ENCODE measurements at places on chromosomes 7 and 10.

DNA sequence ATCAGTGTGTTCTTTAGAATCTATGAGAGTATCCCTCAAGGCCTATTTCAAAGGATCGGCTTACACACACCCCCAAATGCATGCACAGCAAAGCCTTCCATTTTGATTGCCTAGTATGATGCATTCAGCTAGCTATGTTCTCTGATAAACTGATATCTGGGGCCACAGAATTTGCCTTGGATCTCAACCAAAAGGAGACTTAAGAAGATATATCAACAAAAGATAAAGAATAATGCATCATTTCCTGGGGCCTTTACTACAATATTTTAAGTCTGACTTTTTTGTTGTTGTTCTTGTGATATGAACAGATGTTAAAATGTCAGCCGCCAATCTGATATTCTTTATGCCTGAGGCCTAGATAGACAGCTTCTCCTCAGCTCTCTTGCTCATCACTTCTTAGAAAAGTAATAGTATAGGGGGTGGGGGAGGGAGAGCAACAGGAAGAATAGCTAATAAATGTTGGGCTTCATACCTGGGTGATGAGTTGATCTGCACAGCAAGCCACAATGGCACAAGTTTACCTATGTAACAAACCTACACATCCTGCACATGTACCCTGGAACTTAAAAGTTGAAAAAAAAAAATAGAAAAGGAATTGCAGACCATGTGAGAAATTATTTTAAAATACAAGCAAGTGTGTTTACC lies 792.9 kb upstream of the GHITM start:
- no peaks in the 10 kb centered on the region for H3K36me3 ChIP-seq
- H3K4me3 ChIP-seq = no peak overlapping the region
- H3K27ac ChIP-seq = no peak overlapping the region
- no peak for DNase-seq
- no peaks in the 10 kb centered on the region for H3K27me3 ChIP-seq
- H3K4me1 ChIP-seq = no peaks in the 10 kb centered on the region

- H3K27me3 ChIP-seq = no peaks in the 10 kb centered on the region
- H3K4me3 ChIP-seq = no peak overlapping the region
- H3K4me1 ChIP-seq = no peaks in the 10 kb centered on the region
- H3K36me3 ChIP-seq = no peaks in the 10 kb centered on the region
Measured at GRCh38 chr7:124276005-124276622, 243.2 kb upstream of the TMEM229A start.

DNA sequence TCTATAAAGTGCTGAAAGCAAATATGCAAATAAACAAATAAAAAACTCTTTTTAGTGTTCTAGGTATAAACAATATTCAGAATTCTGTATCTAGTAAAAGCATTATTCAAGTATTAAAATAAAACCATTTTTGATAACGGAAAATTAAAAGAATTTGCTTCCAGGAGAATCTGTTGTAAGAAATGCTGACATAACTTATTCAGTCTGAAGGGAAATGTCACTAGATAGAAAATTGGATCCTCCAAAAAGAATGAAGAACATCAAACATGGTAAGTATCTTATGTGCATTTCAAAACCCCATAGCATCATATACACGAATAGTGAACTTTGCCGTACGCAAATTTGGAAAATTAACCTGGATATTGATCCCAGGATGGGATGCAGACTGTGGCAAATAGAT lies 506.7 kb downstream of the GLRX3 start:
- no peak overlapping the region for H3K27ac ChIP-seq
- peaks cover 5% of the 10 kb centered on the region for H3K27me3 ChIP-seq

- H3K36me3 ChIP-seq = no peaks in the 10 kb centered on the region
- H3K27ac ChIP-seq = no peak overlapping the region
- H3K4me3 ChIP-seq = no peak overlapping the region
- no peaks in the 10 kb centered on the region for H3K27me3 ChIP-seq
- no peaks in the 10 kb centered on the region for H3K4me1 ChIP-seq
- DNase-seq = no peak
Measured at GRCh38 chr10:36092116-36092515, 450.0 kb upstream of the FZD8 start.

GRCh38 chr10:121497513-121498470 lies 100.5 kb downstream of the FGFR2 start:
- peaks cover 2% of the 10 kb centered on the region for H3K27me3 ChIP-seq
- H3K4me3 ChIP-seq = no peak overlapping the region
- no peak overlapping the region for H3K27ac ChIP-seq
- no peak for DNase-seq
- H3K36me3 ChIP-seq = no peaks in the 10 kb centered on the region
- H3K4me1 ChIP-seq = no peaks in the 10 kb centered on the region

DNA sequence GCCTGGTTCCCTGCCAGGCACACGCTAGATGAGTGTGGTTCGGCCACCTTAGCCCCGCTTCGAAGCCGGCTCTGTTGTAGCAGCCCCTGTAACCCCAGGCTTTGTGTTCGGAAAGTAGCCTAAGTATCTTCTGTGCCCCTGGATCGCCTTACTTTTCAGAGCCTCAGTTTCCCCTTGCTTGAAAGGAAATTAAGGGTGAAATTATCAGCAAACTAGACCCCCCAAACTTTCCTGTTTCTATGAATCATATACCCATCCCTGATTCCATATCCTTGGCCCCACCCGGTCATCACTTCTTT lies 312 bp downstream of the PDCD11 start:
- H3K36me3 ChIP-seq = peaks cover 31% of the 10 kb centered on the region
- no peak for DNase-seq
- H3K4me3 ChIP-seq = peak overlapping the region; percentile 97
- H3K27me3 ChIP-seq = no peaks in the 10 kb centered on the region

DNA sequence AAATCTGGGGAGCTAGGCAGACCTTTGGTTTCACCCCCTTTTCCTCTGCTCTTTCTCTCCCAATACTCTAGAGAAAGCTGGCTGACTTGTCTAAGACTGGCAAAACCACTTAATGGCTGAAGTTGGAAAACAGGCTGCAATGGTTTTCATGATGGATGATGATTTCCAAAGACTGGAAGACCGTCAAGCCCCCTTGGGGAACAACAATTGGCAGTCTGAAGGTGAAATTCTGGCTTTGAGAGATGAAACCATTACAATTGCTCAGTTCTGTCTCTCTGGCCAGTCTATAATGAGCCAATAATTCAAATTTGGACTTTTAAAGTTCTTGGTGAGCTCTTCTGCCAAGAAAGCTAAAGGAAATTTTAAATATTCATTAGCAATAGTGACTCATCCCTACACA lies 680.5 kb downstream of the PARD3 start:
- peaks cover 19% of the 10 kb centered on the region for H3K27me3 ChIP-seq
- no peak overlapping the region for H3K4me3 ChIP-seq
- no peak overlapping the region for H3K27ac ChIP-seq
- no peaks in the 10 kb centered on the region for H3K4me1 ChIP-seq

DNA sequence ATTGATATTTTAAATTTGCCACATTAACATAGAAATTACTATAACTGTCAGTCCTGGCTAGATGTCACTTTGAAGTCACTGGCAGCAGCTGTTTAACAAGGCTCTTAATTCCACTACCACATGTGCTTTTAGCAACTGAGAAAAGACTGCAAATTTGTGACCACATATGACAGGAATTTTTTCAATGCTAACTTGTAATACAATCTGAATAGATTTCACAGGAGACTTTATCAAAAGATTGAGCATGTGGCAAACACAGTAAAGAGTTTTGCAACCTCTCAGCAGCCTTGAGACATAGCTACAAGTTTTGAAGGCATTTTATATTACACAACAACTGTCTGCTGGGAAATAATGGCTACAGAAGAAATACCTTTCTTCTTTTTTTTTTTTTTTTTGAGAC lies 73.0 kb downstream of the MICU1 start:
- DNase-seq = no peak
- no peaks in the 10 kb centered on the region for H3K4me1 ChIP-seq
- H3K27ac ChIP-seq = no peak overlapping the region

DNA sequence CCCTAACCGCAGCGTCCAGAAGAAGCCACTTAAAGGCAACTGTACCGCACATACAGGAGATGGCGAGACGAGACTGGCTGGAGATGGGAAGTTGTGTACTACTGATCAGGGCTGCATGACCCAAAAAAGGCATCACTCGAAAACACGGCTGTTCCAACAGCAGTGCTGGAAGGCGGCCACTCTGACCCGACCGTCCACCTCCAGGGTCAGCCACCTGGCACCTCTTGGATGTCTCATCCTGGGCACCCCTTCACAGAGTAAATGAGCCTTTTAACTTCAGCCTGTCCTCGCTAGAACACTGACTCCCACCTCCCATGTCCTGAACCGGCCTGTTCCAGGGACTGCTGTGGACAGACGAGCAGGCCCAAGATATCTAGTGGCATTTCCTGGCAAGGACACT lies 180.7 kb downstream of the DIP2C start:
- no peaks in the 10 kb centered on the region for H3K36me3 ChIP-seq
- no peak for DNase-seq
- peaks cover 13% of the 10 kb centered on the region for H3K4me1 ChIP-seq

DNA sequence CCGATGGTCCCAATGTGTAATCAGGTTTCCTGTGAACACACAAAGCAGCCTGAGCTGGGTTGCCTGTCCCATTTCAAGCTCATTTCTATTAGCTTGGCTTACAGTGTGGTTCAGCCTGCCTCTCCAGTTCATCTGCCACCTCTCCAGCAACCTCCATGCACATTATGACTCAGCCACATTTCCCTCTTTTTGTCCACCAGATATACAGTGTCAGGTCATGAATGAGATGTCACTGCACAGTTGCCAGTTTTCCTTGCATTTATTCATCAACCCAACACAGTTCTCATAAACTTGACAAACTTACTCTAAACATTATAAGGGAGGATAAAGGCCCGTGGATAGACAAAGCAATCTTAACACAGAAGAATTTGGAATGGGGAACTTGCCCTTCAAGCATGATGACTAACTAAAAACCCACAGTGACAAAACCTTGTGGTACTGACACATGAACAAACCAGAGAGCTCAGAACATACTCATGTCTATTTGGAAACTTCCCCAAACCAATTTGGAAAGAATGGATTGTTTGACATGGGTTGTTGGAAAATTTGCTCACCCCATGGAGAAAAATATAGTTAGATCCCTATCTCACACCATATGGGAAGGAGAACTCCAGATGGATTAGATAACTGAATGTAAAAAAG lies 2.5 kb upstream of the CFAP58 start:
- H3K4me3 ChIP-seq = peak overlapping the region; percentile 27
- H3K4me1 ChIP-seq = peaks cover 1% of the 10 kb centered on the region
- peak; percentile 33 for DNase-seq
- H3K36me3 ChIP-seq = no peaks in the 10 kb centered on the region

DNA sequence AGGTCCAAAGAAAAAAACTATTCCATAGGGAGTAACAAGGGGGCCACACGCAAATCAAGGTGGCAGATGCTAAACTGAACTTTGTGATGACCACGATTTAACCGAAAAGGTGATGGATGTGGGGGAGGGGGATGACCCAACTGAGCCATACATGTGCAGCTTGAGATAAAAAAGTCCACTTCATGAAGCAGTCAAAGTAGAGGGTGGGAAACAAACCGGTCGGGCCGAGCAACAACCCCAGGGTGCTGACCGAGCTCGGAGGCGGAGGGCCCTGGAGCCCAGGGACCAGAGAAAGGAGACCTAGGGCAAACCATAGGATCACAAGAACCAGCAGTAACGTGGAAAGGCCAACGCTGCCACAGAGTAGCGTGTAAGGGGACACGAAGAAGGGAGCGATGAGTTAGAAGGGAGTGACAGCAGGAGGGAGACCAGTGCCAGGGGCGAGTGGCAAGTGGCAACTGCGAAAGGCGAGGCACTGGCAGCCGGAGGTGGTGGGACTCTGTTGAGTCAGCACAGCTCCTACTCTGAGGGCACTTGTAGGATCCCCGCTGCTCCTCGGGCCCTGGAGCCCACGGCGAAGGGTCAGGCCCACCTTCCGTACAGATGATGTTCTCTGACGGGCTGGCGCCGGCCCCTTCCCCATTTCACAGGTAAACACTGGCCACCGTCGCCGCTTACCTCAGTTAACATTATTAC lies 540 bp downstream of the SNX13 start:
- no peaks in the 10 kb centered on the region for H3K27me3 ChIP-seq
- peaks cover 45% of the 10 kb centered on the region for H3K4me1 ChIP-seq
- peak; percentile 56 for DNase-seq
- H3K27ac ChIP-seq = peak overlapping the region; percentile 92

GRCh38 chr7:114959931-114960330 lies 38.0 kb downstream of the MDFIC start:
- DNase-seq = no peak
- H3K27ac ChIP-seq = no peak overlapping the region
- H3K4me1 ChIP-seq = peaks cover 58% of the 10 kb centered on the region
- no peaks in the 10 kb centered on the region for H3K27me3 ChIP-seq
- H3K4me3 ChIP-seq = no peak overlapping the region
- peaks cover 25% of the 10 kb centered on the region for H3K36me3 ChIP-seq

DNA sequence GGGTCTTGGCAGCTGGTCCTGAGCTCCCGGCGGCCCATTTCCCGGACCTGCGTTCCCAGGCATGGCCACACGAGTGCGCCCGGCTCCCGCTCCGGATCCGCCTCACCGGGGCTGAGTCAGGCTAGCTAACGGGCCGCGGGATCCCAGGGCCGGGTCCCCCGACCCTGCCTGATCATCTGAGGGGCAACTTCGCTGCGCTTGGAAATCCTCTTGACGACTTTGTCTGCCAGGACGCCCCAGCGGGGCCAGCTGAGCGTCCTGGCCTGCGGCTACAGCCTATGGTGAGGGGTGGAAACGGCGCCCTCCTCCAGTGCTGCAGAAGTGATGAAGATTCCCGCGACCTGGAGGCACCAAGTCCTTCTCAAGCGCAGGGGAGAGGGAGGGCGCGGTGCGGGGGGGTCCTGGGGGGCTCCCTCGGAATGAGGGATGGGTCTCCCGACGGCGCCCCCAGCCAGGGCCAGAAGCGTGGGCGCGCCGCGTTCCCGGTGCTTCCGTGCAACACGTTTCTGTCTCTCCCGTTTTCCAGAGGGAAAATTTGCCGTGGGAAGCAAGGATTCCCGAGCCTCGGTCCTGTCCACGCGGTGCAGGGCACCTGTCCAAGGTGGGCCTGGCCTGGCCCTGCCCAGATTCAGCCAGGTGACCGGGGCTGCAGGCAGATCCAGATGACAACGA lies 212.4 kb downstream of the CCSER2 start:
- H3K4me3 ChIP-seq = peak overlapping the region; percentile 54
- H3K4me1 ChIP-seq = peaks cover 13% of the 10 kb centered on the region

DNA sequence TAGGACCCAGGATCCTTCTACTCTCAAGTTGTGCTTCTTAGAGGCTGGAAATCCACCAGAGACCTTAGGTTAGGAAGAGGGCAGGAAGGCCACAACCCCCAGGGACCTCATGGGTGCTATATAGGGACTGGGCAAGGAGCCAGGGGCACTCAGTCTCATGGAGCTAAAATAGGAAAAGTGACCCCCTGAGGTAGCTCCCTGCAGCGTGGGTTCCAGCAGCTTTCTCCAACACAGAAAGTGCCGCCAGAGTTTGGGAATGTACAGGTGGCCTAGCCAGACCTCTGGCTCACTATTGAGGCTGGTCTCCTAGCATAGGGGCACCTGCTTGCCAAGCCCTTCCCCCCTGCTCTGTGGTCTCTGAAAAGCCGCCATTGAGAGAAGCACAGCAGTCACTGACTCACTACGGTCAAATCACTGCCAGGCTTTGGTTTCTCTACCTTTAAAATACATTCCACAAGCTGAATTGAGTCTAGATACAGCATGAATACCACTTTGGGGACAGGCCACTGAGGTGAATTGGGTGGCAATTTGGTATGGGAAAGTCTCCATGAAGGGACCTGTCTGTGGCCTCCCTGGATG lies 333.2 kb upstream of the PODXL start:
- no peak overlapping the region for H3K4me3 ChIP-seq
- H3K27ac ChIP-seq = no peak overlapping the region
- peaks cover 3% of the 10 kb centered on the region for H3K27me3 ChIP-seq
- H3K36me3 ChIP-seq = no peaks in the 10 kb centered on the region

GRCh38 chr7:137453356-137453755 lies 109.8 kb upstream of the PTN start:
- peaks cover 7% of the 10 kb centered on the region for H3K27me3 ChIP-seq
- no peak overlapping the region for H3K27ac ChIP-seq
- no peaks in the 10 kb centered on the region for H3K36me3 ChIP-seq
- no peaks in the 10 kb centered on the region for H3K4me1 ChIP-seq
- no peak overlapping the region for H3K4me3 ChIP-seq
- no peak for DNase-seq

Data from activated naive CD4-positive, alpha-beta T cell treated with anti-CD3 and anti-CD28 coated beads for 36 hours (primary cell).